Frontal cortex (tissue), 4 donors: ENCODE measurements at places on chromosomes 6 and 20.

DNA sequence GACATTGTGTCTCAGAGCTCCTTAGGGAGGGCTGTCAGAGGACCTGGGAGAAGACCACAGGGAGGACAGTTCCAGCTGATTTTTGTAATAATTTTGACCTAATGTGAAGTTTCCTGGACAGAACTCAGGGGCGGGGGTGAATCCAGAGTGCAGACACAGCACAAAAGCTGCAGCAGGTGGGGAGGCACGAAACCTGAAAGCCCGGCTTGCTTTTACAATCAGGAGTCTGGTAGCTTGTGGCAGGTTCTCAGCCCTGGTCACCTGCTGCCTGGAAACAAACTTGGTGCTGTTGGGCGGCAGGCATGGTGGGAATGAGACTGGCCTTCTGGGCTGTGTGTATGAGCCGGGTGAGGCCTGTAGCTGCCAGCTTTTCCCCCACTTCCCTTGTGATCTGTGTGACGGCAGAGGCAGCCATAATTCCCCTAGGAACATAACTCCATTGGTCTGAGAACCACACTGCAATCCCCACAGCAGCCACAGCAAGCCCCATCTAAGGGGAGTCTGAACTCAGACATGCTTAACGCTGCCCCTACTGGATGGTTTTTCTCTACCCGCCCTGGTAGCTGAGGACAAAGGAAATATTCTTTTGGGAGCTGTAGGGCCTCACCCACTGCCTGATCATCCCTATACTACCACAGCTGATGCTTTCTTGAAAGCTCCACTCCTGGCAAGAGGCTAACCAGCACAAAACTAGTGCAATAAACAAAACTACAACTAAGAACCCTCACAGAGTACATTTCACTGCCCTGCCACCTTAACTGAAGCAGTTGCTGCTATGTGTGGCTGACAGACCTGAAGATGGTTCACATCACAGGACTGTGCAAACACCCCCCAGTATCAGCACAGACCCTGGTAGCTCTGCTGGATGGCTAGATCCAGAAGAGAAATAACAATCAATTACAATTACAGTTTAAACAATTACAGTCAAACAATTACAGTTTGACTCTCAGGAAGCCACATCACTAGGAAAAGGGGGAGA is 1055.1 kb upstream of the GJE1 start:
- no peak for DNase-seq

- no peak for DNase-seq
These were observed 43.0 kb upstream of the ZNF217 start for GRCh38 chr20:53636540-53637097.

- no peak for DNase-seq
These were observed 188.1 kb downstream of the CDC5L start for GRCh38 chr6:44575644-44576043.

DNA sequence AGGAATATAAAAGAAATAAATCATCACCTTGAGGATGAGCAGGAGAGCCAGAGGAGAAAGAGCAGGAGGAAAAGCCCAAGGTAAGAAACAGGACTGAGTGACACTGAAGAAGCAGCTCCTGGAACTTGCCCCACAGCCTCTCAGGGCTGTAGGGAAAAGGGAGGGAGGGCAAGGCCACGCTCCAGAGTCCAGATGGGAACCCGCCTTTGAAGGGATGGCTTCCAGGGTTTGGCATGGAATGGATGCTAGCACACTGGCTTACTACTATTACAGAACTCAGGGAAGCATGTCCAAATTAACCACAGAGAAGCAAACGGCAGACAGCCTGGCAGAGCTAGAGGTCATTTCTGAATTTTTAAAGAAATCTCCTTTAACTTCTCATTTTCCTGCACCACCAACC is 26.8 kb downstream of the RALGAPA2 start:
- DNase-seq = no peak

GRCh38 chr20:42734660-42735368 is 454.9 kb downstream of the PTPRT start:
- no peak for DNase-seq

DNA sequence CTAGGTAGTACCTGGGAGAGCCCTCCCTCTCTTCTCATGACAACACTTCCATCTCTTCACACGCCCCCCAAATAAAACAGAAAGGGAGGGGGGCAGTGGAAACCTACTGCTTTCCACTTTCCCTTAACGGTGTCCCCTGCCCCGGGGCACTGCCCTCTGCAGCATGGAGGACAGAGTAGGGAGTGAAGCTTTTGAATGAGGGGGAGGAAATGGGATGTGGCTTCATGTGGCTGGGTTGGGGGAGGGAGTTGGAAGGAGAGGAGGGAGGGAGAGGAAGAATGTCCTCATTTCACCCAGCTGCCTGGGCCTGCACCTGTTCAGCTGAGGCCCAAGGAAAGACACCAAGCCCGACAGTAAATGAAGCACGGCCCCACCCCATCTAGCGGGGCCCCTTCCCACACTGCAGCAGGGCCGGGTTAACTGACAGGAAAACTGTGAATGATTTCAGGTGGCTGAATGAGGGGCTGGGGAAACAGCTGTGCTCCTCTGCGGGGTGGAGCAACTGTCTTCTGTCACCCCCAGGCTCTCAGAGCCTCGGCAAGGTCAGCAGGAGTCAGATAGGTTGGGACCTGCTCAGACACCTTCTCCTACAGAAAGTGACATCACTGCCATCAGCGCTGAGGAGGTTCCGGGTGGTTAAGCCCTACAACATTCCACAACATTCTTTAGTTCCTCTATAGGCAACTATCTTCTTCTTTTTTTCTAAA is 40.0 kb upstream of the TAF8 start:
- DNase-seq = no peak

DNA sequence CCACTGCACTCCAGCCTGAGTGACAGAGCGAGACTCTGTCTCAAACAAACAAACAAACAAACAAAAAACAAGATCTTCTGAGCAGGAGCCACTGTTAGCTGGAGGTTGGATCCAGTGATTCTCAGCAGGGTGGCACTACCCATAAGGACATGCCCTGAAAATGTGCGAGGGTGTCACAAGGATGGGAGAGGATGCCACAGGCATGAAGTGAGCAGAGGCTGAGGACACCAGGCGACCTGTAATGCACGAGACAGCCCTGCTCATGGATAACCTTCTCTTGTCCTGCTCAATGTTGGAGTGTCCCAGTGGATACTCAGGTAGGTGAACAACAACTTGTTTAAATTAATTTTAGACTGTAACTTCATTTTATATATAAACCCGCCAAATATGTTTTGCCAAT is 76.8 kb downstream of the KCNB1 start:
- DNase-seq = no peak

GRCh38 chr6:163850874-163851273 is 436.4 kb downstream of the QKI start:
- DNase-seq = no peak

GRCh38 chr6:124907596-124907995 is 54.6 kb upstream of the RNF217 start:
- DNase-seq = no peak

DNA sequence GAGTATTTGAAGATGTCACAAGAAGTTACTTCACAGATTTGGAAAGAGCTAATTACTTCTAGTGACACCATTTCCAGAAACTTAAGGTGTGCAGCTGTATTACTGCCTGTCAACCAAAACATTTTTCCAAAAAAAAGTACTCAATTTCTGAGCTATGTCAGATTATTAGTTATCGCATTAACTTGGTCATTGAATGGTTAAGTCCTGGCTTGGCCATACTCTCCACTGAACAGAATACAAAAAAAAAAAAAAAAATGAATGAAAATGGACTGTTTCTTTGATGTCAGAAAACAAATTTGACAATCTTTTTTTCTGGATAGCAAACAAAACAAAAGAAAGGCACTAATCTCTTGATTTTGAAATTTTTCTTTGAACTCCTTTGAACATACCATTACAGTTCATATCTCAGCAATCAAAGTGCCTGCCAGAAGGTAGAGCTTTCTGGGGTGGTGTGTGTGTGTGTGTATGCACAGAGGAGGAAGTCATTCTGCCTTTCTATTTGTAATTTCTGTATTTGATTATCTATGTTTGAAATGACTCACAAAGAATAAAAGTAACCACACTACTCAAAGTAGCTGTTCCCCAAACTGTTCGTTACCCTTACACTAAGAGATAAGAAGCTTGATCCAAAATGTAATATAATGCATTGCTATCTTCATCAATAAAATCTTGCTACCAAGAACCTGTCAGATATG is 210.8 kb upstream of the FUT9 start:
- DNase-seq = no peak

DNA sequence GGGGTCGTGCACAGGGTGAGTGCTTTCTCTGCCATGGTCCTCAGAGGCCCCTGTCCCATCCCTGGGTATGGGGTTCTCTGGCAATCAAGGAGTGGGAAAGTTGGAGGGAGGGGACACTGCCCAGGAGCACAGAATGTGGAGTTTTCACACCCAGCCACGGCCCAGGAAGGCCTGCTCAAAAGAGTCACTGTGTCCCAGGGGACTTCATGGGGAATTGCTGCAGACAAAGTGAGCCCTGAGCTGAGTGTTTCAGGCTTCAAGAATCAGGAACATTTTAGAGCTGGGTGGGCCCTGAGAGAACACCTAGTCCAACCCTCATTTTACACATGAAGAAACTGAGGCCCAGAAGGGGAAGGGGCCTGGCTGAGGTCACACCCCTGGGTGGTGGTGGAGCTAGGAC is 5.7 kb downstream of the MAPK13 start:
- no peak for DNase-seq

DNA sequence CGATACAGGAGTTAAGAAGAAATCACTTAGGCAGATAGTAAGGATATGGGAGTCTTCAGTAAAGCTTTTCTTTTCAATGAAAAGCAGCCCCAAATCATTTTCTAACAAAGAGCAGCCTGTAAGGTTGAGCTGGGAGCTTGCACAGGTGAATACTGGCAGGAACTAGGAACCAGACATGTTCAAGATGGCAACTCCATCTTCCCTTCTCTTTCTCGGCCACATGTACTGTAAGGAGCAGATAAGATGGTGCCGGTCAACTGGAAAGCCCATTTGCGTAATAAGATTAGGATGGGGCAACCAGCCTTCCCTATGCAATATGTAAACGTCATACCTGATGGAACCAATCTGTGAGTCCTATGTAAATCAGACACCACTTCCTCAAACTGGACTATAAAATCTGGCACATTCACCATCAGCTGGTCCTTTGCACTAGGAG is 46.2 kb upstream of the RNGTT start:
- no peak for DNase-seq

GRCh38 chr20:17698384-17698783 is 1.4 kb upstream of the BANF2 start:
- DNase-seq = no peak

GRCh38 chr6:53701333-53702218 is 36.0 kb upstream of the KLHL31 start:
- DNase-seq = peak; percentile 20

DNA sequence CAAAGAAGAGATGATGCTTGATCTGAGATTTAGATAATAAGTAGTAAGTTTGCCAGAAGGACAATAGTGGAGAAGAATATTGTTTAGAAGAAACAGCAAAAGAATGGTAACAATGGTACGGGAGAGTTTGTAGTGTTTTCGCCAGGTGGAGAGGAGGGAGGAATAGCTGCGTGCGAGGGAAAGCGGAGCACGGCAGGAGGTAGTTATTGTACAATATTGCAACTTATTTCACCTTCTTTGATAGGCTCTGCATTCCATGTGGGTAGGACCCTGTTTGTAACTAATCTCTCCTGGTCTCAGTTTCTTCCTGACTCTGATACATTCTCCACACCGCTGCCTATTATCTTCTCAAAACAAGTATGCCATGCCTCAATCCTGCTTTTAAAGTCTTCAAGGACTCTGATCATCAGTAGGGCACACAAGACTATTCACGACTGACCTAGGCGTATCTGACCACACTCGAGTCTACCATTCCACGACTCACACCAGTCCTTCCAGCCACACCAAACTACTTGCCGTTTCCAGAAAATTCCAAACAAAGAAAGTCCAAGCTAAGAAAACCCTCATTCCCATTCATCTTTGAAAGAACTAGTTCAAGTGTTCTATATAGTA is 1.1 kb downstream of the PPIL4 start:
- DNase-seq = no peak

GRCh38 chr20:52577696-52578095 is 386.1 kb upstream of the ZFP64 start:
- no peak for DNase-seq

DNA sequence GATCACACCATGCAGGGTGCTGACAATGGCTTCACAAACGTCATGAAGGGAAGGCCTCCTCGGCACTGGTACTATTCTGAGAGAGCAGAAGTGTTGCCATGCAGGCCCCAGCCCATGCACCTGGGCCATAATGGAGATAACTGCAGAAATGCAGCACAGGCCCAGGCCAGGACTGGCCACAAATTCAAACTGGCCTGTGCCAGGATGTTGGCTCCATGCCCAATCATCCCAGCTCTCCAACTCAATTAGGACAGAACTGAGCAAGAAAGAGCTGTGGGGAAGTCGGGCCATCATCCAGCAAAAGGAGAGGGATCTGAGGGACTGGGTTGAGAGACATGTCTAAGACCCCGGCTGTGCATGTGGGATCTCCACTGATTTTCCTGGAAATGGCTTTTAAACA is 48.9 kb upstream of the SYNDIG1 start:
- no peak for DNase-seq

GRCh38 chr6:145423936-145424335 is 311.4 kb downstream of the EPM2A start:
- DNase-seq = no peak

DNA sequence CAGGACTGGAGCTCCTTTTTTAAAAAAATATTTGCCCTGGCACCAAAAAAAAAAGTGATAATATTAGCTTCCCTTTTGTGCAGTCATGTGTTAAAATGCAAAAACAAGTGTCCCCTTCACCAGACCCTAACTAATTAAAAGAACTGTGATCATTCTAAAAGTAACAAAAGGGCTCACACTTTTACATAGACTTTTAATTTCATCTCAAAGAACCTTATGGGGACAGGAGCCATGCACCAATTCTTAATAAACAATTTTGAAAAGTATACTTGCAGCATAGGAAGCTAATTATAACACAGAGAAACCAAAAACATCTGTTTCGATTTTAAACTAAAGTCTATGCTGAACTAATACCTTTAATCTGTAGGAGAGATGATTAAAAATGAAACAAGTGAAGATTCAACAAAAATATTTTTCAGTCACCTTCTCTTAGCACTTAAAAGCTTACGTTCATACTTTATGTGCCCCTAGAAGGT is 17.3 kb downstream of the STX7 start:
- DNase-seq = no peak

DNA sequence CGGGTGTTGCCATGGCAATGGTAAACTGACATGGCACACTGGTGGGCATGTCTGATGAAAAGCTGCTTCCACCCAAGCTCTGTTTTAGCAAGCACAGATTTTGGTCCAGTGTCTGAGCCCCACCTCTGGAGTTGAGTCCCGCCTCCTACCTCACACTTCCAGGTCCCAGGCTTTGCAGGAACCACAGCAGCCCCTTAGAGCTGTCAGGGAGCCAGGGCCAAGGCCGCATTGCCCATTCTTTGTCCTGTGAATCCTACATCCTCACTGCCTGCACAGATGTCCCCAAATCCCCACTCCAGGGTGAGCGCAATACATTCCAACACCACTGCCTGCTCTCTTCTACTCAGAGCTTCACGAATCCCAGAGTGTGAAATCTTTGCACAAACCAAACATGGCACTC is 292.2 kb downstream of the PREX1 start:
- DNase-seq = no peak
